ENCODE measurements at places on chromosomes 11 and 22.

GRCh38 chr11:3605771-3606203, 36.0 kb downstream of the ART5 start:
- no peak for DNase-seq

DNA sequence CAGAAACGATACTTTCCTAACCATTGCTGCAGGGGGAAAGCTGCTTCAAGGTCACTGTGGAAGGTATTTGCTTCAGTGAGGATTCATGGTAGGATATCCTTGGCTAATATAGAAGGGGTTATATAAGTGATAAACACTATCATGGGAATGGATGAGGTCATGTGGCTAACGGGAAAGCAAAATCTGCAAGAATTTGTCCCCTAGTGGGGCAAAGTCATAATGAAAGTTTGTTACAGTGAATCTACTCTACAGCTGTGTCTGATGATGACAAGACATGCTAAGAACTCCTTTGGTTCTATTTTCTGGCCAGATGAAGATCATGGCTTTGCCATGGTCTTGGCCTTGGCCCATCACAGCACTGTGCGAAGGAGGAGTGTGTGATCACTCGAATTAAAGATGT, 13.8 kb downstream of the MMP20 start:
- no peak for DNase-seq

GRCh38 chr11:113562576-113562975, 87.4 kb upstream of the DRD2 start:
- no peak for DNase-seq

DNA sequence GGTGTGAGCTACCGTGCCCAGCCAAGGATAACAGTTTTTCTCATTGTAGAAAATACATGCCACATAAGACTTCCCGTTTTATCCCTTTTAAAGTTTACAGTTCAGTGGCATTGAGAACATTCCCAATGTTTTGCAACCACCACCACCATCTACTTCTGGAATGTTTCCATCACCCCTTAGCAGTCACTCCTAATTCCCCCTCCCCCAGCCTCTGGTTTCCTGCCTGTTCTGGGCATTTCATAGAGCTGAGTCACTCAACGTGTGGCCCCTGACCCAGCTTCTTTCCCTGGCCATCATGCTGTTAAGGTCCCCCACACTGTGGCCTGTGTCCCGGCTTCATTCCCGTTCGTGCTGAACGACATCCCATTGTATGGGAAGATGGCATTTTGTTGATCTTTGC, 30.7 kb downstream of the FGF4 start:
- no peak for DNase-seq

GRCh38 chr22:42716649-42717127, 4.0 kb downstream of the A4GALT start:
- DNase-seq, result no peak

DNA sequence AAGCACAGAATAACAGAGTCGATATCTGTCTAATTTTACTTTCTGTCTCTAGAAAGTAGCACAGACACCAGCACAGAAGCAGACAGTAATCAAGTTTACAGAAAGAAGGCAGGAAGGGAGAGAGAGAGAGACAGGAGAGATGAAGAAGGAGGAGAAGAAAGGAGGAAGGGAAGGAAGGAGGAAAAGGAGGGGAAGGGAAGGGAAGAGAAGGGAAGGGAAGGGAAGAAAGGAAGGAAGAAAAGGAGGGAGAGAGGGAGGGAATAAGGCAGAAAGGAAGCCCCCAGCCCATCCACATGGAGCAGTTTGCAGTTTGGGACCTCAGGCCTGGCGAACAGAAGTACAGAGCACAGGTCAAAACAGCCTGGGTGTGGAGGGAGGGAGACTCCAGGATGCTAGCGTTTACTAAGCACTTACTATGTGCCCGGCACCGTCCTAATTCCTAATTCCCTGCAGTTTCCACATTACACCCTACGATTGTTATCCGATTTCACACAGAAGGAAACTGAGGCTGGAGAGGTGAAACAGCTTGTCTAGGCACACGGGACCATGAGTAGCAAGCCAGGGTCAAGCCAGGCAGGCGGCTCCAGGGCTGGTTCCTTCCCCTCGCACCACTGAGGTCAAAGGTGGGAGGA, 46.0 kb upstream of the WNT7B start:
- no peak for DNase-seq

DNA sequence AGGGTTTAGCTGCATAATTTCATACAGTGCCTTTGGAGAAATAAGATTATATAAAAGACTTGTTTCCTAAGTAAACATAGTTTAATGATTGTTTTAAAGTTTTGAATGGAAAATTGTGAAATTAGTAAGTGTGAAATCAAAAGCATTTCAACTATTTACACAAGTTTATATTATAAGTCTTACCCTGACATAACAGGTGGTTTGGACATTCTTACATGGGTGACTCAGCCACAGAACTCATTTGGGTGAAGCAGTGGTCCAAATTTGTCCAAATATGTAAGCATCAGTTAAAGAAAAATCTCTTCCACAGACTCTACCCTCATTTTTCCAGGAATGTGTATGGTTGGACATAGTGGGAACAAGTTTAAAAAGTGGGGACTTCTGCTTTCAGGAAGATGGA, 68.0 kb downstream of the USP47 start:
- DNase-seq, result no peak

DNA sequence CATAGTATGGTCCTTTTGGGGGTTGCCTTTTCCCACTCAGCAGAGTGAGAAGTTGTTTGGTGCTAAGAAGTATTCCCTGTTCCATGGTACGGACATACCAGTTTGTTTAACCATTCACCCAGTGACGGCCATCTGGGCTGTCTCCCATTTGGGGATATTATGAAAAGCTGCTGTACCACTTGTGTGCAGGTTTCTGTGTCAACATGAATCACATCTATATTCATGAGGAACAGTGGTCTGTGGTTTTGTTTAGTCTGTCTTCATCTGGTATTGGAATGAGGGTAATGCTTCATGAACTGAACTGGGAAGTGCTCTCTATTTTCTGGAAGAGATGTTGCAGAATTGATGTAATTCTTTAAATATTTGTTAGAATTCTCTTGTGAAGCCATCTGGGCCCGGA, 89.5 kb downstream of the TRMU start:
- no peak for DNase-seq

DNA sequence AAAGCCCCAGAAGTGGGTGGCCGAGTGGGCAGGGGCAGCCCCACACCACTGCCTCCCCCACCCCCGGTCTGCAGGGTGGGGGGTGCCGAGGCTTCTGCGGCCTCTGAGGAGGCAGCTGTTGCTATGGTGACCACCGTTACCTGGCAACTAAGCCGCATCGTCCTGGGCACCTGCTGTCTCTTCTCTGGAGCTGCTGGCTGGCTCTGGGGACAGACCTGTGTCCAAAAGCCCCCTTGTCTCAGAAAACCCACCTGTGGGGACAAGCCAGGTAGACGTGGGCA, 79.9 kb upstream of the PRR5 start:
- DNase-seq, result peak; percentile 27

GRCh38 chr22:29772170-29772641, 5.0 kb downstream of the UQCR10 start:
- DNase-seq, result no peak

DNA sequence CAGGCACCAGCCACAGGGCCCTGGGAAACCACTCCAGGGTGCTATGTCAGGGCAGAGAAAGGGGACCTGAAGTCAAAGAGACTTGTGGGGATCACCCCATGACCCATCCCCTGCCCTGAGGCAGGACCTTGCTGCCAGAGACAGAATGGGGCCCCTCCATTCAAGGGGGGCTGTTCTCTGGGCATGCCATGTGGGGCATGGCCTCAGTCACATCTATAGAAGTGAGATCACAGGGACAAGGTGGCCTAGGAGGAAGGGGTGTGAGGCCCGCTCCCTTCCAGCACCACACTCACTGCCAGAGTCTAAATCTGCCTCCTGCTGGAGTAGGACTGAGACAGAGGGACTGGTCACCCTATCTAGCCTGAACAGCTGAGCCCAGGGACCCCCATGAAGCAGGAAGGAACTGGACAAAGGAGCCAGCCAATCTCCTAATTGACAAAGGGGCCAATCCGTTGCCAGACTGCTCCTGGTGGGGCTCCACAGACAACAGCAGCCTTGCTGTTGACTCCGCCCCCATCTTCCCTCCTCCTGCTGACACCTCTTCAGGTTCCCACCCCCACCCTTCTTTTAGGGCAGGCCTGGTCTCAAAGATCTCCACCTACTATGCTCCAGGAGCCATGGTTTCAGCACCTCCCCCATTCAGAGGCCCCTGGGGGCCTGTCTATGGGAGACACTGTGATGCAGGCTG, 26.0 kb downstream of the NEAT1 start:
- DNase-seq, result no peak

GRCh38 chr22:44103735-44104480, 76.8 kb upstream of the PARVG start:
- DNase-seq, result no peak

- no peak for DNase-seq
Observed at GRCh38 chr11:62540804-62541701, 5.6 kb downstream of the AHNAK start.

- DNase-seq, result no peak
Observed at GRCh38 chr11:10990637-10991193, 132.9 kb upstream of the ZBED5 start.

- DNase-seq, result no peak
Observed at GRCh38 chr11:23974601-23975000, 522.3 kb upstream of the LUZP2 start.

DNA sequence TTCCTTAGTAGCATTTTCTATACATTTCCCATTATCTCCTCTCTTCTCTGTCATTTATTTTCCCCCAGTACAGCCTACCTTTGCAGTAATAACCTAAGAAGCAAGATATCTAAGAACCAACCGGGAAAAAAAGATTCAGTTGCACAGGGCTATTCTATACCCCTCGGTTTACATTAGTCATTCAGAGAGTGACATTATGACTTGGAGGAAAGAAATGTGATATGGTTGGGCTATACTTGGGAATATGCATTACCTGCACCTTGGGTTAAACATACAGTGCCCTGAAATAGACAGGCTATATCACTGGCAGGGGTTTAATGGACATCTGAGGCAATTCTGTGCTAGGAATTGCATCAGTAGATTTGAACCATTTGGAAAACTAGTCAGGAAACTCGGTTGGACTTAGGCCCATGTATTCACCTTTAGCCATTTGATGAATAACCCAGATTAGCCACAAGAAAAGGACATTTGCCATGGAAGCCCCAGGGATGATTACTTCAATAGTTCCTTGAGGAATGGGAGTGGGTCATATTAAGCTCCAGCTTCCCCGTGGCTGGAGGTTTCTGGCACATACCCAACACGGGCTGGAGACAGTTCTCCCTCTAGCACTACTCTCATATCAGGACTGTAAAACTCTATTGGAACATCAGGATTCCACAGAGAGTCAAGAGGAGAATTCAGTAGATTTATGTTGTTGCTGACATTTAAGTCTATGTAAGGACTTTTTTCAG, 973.2 kb downstream of the NTM start:
- DNase-seq, result no peak

- DNase-seq, result no peak
Observed at GRCh38 chr11:128914216-128915148, 23.3 kb downstream of the KCNJ5 start.

DNA sequence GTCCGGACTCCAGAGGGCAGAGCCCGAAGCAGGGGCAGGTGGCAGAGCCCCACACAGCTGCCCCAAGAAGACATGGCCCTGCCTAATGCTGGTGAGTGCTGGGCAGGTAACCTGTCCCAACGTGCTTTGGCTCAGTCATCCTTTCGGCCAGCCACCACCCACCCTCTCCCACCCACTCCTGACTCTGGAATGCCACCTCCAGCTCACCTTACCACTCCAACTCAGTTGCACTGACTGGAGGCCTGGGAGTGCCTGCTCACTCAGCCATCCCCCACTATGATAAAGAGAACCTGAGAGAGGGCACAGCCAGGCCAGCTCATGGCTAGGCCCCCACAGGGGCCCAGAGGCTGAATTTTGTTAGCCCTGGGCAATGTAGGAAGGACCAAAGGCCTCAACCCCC, 53.8 kb upstream of the MPEG1 start:
- DNase-seq, result no peak

- no peak for DNase-seq
Observed at GRCh38 chr11:26344647-26345046, 12.7 kb downstream of the ANO3 start.
